Inflammatory macrophage (primary cell): ENCODE measurements at places on chromosomes 4 and X.

DNA sequence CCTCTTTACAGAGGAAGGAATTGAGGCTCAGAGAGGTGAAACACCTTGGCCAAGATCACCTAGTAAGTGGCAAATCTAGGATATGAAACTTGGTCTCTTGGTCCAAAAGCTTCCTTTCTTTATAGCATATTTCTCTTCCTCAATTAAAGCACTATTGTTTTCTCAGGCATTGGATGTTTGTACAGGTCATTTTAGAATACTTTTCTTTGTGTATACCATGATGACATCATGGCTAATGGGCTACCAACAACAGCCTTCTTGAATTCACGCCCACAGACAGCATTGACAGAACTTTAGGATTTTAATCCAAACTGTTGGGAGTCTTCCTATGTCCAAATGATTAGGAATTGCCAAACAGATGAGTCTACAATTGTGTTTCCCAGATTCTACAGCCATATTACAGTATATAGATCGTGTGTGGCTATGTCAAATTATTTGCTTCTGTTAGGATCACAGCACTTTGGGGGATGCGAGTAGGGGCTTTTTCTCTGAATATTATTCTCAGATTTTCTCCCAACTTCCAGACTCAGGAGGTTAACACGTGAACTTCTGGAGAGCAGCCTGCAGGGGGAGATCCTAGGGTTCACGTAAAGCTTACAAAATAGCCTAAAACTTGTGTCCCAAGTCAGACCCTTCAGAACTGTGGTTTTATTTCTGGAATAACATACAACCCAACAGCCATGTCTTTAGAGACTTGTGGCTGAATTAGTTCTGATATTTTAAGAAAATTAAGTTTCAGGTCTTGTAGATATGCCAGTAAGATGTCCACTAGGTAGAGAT lies 191.8 kb downstream of the SHROOM3 start:
- DNase-seq, result no peak

- DNase-seq, result no peak
These were observed 34.1 kb downstream of the P2RY8 start for GRCh38 chrX:1502853-1503252.

- DNase-seq, result no peak
These were observed 62.2 kb upstream of the SPANXD start for GRCh38 chrX:141760761-141761160.

DNA sequence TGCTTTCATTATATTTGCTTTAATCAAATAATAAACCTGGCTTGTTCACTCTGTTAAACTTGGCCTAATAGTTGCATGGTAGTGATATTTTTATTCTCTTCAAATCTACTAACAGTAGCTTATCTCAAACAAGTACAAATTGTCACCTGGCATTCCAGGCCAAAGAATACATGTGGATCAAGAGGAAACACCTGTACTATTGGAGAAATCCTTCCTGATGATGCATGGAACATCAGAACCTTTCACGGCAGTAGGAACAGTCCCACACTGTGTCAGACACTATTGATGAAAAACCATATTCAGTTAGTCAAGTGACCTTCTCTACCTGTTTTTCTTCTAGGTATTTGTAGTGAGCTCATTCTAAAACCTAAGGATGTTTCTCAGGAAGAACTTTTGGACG lies 17.0 kb downstream of the MTHFD2L start:
- DNase-seq, result no peak

GRCh38 chr4:124918559-124919122 lies 206.1 kb upstream of the ANKRD50 start:
- DNase-seq, result no peak

DNA sequence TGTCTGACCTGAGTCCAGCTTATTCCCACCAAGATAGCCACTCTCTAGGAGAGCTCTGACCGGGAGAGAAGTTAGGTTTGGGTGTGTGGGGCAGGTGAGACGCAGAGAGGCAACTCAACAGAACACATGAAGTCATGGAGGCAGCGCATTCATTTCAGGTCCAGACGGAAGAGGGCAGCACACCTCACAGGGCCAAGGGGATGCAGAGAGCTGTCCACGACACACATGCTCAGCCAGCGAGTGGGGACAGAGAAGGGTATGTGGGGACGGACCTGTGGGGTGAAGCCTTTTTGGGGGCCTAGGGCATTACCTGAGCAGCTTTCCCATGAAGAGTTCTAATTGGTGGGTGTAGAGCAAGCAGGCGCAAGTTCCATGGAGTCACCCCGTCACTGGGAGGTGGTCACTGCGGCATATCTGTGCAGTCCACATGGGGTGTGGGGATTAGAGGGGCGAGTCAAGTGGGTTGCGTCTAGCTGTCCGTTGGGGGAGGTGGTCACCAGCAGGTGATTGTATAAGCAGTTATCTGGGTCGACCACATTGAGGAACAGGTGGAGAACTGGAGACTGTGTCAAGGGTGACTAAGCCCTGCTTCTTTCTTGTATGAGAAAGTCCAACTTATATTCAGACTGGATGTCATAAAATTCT lies 24.3 kb upstream of the UXT start:
- no peak for DNase-seq

- DNase-seq, result no peak
These were observed 30.0 kb upstream of the FGG start for GRCh38 chr4:154642373-154643009.

- no peak for DNase-seq
These were observed 623.8 kb upstream of the HTR2C start for GRCh38 chrX:113959912-113960626.

DNA sequence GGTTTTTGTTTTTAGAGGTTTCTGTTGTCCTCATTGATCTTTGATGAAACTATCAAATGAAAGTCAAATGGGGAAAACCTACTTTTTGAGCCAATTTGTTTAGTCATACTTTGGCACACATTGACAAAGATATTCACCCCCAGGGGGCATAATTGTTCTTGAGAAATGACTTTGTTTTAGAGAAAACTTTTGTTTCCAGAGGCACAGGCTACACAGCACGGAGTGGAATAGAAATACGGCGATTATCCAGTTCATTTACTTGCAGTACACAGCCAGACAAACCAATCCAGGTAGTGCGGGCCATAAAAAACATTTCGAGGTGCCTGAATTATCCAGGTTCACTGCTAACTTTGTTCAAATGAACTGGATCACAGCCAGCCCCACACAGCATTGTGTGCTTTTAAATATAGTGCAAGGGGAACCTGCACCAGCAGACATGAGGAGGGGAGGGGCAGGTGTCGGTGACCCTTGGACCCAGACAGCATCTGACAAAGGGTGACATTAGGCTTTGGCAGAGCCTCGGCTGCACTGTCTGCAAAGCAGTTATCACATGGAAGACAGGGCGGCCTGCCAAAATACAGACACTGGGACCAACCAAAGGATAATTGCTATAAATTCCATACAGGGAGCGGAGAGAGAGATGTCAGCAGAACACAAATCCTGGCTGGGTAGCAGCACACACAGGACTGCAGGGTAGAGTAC lies 179.6 kb upstream of the NOCT start:
- DNase-seq, result no peak

- peak; percentile 56 for DNase-seq
These were observed 132.9 kb downstream of the MSL3 start for GRCh38 chrX:11890836-11891514.

GRCh38 chr4:55762819-55763218 lies 56.8 kb upstream of the EXOC1L start:
- no peak for DNase-seq

DNA sequence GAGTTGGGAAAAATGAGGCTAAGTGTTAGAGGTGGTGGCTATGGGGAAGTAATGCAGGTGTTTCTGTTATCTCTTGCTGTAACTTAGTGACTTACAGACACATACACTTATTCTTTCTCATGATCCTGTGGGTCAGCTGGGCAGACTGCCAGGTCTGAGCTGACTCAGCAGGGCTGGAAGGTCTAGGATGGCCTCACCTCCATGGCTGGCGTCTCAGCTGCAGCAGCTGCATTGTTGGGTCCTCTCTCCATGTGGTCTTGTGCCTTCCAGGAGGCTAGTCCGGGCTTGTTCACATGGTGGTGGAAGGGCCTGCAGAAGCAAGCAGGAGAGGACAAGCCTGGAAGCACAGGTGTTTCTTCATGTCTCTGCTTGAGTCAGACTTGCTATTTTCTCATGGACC lies 172.7 kb downstream of the NHS start:
- DNase-seq, result no peak

- DNase-seq, result no peak
These were observed 413.8 kb downstream of the FAT4 start for GRCh38 chr4:125728568-125728967.

GRCh38 chr4:166816890-166817289 lies 417.4 kb downstream of the SPOCK3 start:
- no peak for DNase-seq

DNA sequence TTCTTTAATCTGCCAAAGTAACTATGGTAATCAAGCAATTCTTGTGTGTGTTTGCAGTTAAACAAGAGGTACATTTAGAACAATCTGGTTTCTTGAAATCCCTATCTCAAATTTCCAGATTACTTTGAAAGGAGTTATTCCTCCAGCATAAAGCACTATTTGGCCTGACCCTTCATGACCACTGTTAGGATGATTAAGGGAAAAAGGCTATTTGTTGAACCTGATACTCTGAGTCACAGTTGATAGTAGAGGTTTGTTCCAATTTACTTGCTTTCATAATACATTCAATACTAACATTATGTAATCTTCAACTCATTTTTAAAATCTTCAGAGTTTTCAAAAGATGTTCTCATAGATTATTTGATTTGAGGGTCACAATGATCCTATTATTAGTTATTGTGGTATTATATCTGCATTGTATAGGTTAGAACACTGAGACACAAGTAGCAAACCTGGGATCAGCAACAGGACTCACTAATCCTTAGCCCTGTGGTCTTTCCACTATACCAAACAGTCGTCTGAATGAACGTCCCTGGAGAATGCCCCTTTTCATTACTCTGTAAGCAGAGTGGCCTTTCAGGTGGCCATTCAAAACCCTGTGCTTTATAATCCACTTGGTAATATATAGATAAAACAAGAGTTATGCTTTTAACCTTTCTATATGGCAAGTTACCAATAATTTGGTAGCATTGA lies 8.1 kb upstream of the NDST4 start:
- DNase-seq, result no peak

GRCh38 chrX:130443875-130444274 lies 42.1 kb downstream of the RBMX2 start:
- no peak for DNase-seq

DNA sequence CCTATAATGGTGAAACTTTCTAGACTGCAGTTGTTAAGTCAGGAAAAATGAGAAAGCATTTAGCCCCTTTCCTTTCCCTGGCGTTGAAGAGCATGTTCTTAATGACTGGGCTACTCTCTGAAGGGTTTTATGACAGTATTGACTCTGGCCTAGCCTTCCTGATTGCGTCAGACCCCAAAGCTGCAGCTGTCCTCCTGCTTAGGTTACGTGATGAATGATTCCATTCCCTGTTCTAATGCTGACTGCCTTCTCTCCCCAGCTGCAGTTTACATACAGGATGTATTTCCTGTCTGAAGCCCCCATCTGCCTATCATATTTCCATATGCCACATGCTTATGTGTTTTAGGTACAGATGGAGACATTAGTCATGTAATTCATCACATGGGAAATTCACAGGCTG lies 105.8 kb upstream of the EGFL6 start:
- DNase-seq, result peak; percentile 11

DNA sequence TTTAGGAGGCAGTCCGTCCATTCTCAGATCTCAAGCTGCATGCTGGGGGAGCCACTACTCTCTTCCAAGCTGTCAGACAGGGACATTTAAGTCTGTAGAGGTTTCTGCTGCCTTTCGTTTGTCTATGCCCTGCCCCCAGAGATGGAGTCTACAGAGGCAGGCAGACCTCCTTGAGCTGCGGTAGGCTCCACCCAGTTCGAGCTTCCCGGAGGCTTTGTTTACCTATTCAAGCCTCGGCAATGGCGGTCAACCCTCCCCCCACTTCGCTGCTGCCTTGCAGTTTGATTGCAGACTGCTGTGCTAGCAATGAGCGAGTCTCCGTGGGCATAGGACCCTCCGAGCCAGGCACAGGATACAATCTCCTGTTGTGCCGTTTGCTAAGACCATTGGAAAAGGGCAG lies 10.7 kb upstream of the ADH5 start:
- no peak for DNase-seq

GRCh38 chrX:71118985-71119535 lies 664 bp downstream of the MED12 start:
- DNase-seq, result no peak

- DNase-seq, result no peak
These were observed 8.8 kb downstream of the ENAM start for GRCh38 chr4:70637239-70637913.

GRCh38 chr4:80732010-80732409 lies 298.5 kb upstream of the BMP3 start:
- no peak for DNase-seq

DNA sequence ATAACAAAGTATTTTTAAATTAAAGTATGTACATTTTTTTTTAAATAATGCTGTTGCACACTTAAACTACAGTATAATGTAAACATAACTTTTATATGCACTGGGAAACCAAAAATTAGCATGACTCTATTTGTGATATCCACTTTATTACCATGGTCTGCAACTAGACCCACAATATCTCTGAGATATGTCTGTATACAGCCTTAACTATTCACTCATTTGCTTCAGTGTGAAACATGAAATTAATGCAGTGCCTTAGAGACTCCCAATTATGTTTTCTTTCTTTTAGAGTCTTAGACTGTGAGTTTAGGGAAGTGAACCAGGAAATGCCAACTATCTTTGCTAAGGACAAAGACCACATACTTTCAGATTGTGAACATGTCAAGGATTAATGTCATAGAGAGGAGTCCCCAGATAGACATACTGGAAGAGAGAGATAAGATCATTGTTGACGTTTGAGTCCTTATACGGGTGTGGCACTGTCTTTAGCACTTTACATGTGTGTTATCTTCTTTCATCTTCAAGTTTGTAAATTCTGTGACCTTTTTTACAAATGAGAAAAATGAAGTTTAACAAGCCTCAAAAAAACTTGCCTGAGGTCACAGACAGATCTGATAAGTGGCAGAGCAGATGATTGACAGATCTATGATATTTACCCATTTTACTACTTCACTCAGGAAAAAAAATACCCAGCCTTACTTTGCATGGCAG lies 23.2 kb downstream of the CXorf58 start:
- DNase-seq, result no peak

DNA sequence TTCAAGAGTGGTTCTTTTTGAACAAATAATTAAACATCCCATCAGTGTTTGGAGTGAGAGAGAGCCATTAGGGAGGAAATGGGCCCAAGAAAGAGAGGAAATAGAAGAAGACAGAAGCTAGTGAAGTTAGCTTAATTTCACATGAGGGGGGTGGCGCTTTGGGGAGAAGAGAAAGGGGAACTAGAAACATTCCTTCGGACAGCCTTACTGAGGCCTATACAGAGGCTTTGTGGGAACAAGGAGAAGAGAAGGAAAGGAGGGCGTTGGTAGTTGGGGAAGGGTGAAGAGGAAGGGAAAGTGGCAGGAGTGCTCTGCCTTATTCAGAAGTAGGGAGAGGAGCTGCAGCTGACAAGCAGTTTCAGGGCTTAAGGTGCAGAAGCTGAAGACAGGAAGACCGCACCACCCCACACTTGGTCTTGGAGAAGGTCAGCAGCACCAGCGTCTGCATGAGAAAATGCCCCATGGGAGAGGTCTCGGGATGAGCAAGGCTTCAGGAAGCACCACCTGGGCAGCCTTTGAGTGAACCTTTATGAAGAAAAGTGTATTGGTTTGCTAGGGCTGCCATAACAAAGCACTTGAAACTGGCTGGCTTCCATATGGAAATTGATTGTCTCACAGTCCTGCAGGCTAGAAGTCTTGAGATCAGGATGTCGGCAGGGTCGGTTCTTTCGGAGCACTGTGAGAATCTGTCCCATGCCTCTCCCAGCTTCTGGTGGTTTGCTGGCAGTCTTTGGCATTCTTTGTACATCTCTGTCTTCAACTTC lies 85.1 kb downstream of the KIT start:
- peak; percentile 57 for DNase-seq

- peak; percentile 54 for DNase-seq
These were observed 29.2 kb downstream of the EFHC2 start for GRCh38 chrX:44314259-44314734.
